ENCODE measurements at places on chromosomes 3 and 15. TPM values are rescaled to one million over a fixed set of nuclear protein-coding genes. Genes with fewer than 3 reads are reported as not detected.
A peak's percentile ranks its signal among the peaks of the same experiment; 100 is the strongest.

The HTR3E gene
- total RNA-seq = not detected

The MAPKAPK3 gene
- total RNA-seq = 287 TPM

The CIB2 gene
- 12.8 TPM for total RNA-seq

The CLDN11 gene
- total RNA-seq = 4.5 TPM

The DUOXA1 gene
- total RNA-seq = 0.35 TPM

The CFAP91 gene
- 0.37 TPM for total RNA-seq

The MNS1 gene
- total RNA-seq = 1.4 TPM

The ADCY5 gene
- 254 TPM for total RNA-seq

The PDZRN3 gene
- 64.8 TPM for total RNA-seq

The SI gene
- total RNA-seq = not detected

The CD200R1 gene
- 0.28 TPM for total RNA-seq

GRCh38 chr15:64247906-64248541 is 85.2 kb upstream of the PPIB start:
- peaks cover 2% of the 10 kb centered on the region for H3K4me1 ChIP-seq
- no peaks in the 10 kb centered on the region for H3K36me3 ChIP-seq
- no peaks in the 10 kb centered on the region for H3K27me3 ChIP-seq
- H3K4me3 ChIP-seq = no peak overlapping the region
- DNase-seq = no peak
- no peak overlapping the region for H3K27ac ChIP-seq

GRCh38 chr3:114389156-114389555 is 95.3 kb downstream of the TIGIT start:
- H3K36me3 ChIP-seq = no peaks in the 10 kb centered on the region
- no peak overlapping the region for H3K27ac ChIP-seq
- no peak overlapping the region for H3K4me3 ChIP-seq
- no peak for DNase-seq
- H3K27me3 ChIP-seq = no peaks in the 10 kb centered on the region

DNA sequence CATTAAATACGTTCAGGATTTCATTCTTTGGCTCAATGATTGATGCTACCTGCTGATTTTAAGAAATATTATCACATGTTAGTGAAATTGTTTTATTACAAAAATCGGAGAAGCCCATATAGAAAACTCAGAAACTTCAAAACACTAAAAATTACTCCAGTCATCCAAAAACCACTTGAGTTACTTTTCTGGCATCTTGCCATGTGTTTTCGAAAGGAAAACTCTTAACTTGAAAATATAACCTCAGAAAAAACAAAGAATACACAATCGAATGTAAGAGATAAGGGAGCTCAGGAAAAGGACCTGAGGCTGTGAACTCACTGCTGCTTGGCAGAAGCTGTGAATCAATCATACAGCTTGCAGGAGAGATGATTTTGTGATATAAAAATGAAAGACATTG is 151.3 kb upstream of the SLITRK3 start:
- no peak for DNase-seq
- no peaks in the 10 kb centered on the region for H3K27me3 ChIP-seq
- H3K4me1 ChIP-seq = no peaks in the 10 kb centered on the region
- no peak overlapping the region for H3K27ac ChIP-seq
- no peaks in the 10 kb centered on the region for H3K36me3 ChIP-seq
- H3K4me3 ChIP-seq = no peak overlapping the region

DNA sequence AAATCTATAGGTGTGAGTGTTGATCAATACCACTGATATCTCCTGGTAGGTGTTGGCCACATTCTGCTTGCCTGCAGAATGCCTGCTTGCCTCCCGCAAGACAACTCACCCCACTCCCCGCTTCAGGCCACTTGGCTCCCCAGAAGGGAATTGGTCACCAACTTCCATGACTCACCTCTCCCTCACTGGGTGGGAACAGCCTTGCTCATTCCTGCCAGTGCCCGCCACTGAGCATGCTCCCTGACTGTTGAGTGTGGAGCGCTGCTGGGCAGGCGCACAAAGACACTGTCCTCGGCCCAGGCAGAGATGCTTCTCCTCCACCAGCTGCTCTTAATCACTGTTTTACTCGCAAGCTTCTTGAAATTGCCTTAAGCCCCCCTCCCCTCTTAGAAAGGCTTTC is 57.3 kb upstream of the PPP2R3A start:
- H3K27ac ChIP-seq = no peak overlapping the region
- no peaks in the 10 kb centered on the region for H3K4me1 ChIP-seq
- no peak for DNase-seq
- H3K27me3 ChIP-seq = no peaks in the 10 kb centered on the region

- H3K27me3 ChIP-seq = no peaks in the 10 kb centered on the region
- H3K4me1 ChIP-seq = no peaks in the 10 kb centered on the region
Measured at GRCh38 chr3:38255627-38256026, 10.0 kb upstream of the SLC22A13 start.

DNA sequence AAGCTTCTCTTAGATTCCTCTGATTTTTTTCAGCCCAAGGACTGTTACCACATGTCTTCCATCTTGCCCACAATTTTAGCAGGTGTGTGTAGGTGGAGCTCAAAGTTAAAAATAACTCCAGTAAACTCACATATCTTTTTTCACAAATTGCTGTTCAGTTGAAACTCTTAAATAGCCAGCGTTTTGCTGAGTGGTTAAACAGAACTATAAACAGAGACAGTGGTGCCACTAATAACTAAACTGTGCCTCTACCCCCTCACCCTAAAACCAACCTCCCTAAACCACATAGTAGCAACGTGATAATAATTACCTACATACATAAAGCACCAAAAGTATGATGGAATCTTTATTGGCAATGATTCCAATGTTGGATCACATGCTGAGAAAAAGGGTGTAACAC is 525.1 kb downstream of the PDCD6IP start:
- no peaks in the 10 kb centered on the region for H3K4me1 ChIP-seq
- H3K4me3 ChIP-seq = no peak overlapping the region
- no peaks in the 10 kb centered on the region for H3K27me3 ChIP-seq
- no peak for DNase-seq
- no peak overlapping the region for H3K27ac ChIP-seq

GRCh38 chr3:57078344-57078634 is 17.8 kb downstream of the SPATA12 start:
- DNase-seq = peak; percentile 46
- H3K36me3 ChIP-seq = no peaks in the 10 kb centered on the region
- H3K27ac ChIP-seq = no peak overlapping the region
- H3K4me1 ChIP-seq = peaks cover 18% of the 10 kb centered on the region
- peak overlapping the region; percentile 87 for H3K4me3 ChIP-seq

- H3K27me3 ChIP-seq = no peaks in the 10 kb centered on the region
- no peak overlapping the region for H3K27ac ChIP-seq
- no peak for DNase-seq
- no peaks in the 10 kb centered on the region for H3K4me1 ChIP-seq
- H3K36me3 ChIP-seq = no peaks in the 10 kb centered on the region
Measured at GRCh38 chr3:55725681-55726500, 238.8 kb upstream of the WNT5A start.

DNA sequence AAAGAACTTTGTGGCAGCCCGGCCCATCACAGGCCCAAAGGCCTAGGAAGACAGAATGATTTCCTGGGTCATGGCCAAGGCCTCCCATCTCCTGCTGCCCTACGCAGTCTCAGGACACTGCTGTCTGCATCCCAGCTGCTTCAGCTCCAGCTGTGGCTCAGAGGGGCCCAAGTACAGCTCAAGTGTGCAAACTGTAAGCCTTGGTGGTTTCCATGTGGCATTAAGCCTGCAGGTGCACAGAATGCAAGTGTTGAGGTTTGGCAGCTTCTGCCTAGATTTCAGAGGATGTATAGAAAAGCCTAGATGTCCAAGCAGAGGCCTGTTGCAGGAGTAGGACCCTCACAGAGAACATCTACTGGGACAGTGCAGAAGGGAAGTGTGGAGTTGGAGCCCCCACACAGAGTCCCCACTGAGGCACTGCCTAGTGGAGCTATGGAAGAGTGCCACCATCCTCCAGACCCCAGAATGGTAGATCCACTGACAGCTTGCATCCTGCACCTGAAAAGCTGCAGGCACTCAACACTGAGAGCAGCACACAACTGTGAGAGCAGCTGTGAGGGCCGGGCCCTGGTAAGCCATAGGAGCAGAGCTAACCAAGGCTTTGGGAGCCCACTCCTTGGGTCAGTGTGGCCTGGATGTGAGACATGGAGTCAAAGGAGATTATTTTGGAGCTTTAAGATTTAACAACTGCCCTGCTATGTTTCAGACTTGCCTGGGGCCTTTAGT is 208.2 kb upstream of the CMC1 start:
- DNase-seq = no peak
- no peaks in the 10 kb centered on the region for H3K27me3 ChIP-seq
- no peak overlapping the region for H3K27ac ChIP-seq
- no peaks in the 10 kb centered on the region for H3K4me1 ChIP-seq
- H3K36me3 ChIP-seq = no peaks in the 10 kb centered on the region
- no peak overlapping the region for H3K4me3 ChIP-seq

GRCh38 chr3:144114767-144115166 is 143.1 kb downstream of the DIPK2A start:
- no peaks in the 10 kb centered on the region for H3K36me3 ChIP-seq
- no peak for DNase-seq
- no peak overlapping the region for H3K27ac ChIP-seq
- H3K4me1 ChIP-seq = no peaks in the 10 kb centered on the region

All from heart left ventricle (tissue), 16 donors.